ENCODE measurements at places on chromosomes 7 and 10. TPM values are rescaled to one million over a fixed set of nuclear protein-coding genes. Genes with fewer than 3 reads are reported as not detected.

DNA sequence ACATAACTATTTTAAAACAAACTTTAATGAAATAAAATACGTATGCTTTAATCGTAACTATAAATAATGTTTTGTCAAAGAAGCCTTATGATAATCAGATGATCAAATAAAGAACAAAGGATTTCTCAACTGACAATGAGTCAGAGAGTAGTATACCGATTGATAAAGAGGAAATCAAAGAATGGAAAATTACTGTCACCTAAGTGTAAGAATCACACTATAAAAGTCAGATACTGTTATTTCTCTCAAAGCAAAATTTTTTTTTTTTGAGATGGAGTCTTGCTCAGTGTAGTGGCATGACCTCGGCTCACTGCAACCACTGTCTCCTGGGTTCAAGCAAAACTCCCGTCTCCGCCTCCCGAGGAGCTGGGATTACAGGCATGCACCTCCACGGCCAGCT, 18.8 kb downstream of the DNAJC2 start:
- DNase-seq = no peak
- H3K4me1 ChIP-seq = no peaks in the 10 kb centered on the region
- H3K4me3 ChIP-seq = no peak overlapping the region
- peaks cover 68% of the 10 kb centered on the region for H3K36me3 ChIP-seq

DNA sequence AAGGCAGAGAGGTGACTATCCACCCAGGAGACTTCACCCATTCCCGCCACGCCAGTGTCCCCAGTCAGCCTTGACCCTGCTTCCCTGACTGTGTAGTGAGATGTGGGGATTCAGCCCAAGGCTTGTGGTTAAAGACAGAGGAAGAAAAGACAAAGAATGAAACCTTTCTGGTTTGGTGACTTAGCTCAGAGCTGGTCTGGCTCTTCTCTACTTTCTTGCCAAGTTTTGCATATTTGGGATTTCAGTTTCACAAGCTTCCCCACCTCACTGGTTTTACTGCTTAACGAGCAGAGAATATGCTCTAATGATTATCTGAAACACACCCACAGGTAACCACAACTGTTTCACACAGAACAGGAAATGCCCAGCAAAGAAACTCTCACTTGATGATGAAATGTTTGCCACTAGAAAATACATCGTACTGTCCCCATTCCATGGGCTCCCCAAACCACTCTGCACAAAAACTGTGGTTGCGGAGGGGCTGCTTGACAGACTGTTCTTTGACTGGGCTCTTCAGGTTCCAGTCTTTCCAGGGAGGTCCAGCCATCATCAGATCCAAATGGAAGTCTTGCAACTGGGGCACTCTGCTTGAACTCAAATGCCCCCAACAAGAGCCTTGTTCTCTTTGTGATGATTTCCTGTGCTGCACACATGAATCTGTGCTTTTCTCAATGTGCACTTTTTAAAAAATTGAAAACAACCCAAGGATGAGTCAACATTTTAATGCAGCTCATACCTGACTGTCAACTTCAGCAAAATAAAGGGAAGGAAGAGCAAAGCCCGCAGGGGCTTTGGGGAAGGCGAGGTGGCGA, 95.5 kb downstream of the CTBP2 start:
- no peak overlapping the region for H3K27ac ChIP-seq
- no peaks in the 10 kb centered on the region for H3K4me1 ChIP-seq
- no peaks in the 10 kb centered on the region for H3K27me3 ChIP-seq
- DNase-seq = no peak

DNA sequence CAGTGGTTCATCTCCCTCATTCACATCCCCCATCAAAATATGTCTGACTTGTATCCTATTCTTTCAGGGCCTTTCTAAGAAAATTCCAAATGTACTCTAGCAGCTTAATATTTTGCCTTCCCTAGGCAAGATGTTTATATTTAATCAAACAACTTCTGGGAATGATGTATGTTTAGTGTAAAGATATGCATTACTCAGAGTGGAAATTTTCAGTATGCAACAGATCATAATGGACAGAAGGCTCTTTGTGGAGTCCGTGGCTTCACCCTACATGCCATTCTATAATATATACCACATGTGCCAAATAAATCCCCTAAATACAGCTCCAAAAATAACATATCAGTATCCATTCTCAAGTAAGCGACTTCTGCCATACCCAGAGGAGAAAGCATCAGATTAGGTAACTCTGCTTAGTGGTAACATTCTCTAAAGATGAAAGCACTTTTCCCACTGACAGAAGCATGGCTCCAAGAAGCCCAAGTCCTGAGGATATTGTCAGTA, 316.6 kb downstream of the KCNMA1 start:
- H3K27me3 ChIP-seq = no peaks in the 10 kb centered on the region
- H3K27ac ChIP-seq = no peak overlapping the region
- DNase-seq = no peak
- H3K36me3 ChIP-seq = no peaks in the 10 kb centered on the region
- peaks cover 21% of the 10 kb centered on the region for H3K4me1 ChIP-seq

- H3K4me3 ChIP-seq = no peak overlapping the region
- no peaks in the 10 kb centered on the region for H3K36me3 ChIP-seq
- H3K27me3 ChIP-seq = no peaks in the 10 kb centered on the region
- no peak for DNase-seq
- no peak overlapping the region for H3K27ac ChIP-seq
These were observed 329.9 kb upstream of the CELF2 start for GRCh38 chr10:10687751-10688150.

DNA sequence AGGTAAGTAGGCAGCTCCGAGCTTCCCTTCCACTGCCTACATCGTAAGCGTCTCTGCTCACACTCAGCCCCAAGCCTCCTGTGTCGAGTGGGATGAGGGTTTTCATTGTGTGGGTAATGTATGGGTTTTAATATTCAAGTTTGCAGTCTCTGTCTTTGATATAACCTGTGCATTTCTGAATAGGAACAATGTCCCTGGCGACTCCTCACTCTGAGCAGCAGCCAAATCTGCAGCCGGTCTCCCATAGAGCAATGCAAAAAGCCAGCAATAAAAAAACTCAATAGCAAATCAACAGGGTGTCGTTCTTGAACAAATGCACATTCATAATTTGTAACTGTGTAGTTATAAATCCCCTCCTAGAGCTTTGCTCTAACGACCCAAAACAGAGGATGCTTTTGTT, 33.4 kb downstream of the PPP1R17 start:
- no peak for DNase-seq
- no peaks in the 10 kb centered on the region for H3K36me3 ChIP-seq
- H3K4me3 ChIP-seq = no peak overlapping the region

DNA sequence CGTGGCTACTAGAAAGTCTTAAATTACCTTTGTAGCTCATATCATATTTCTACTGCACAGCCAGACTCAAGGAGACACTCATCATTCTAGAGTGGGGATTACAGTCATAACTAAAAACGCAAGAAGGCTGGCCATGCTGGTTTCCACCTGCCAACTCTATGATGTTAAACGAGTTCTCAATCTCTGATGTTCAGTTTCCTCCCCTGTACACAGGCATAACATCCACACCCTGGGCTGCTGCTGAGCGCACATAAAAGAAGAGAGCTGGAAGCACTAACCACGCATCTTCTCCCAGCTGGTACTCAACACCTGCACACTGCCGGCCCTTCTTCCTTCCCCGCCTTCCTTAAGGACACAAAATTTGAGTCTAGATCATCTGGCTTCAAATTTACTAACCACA, 60.5 kb downstream of the SORBS1 start:
- H3K27me3 ChIP-seq = no peaks in the 10 kb centered on the region
- no peaks in the 10 kb centered on the region for H3K36me3 ChIP-seq
- DNase-seq = no peak
- no peak overlapping the region for H3K4me3 ChIP-seq
- H3K27ac ChIP-seq = no peak overlapping the region

GRCh38 chr10:12501841-12502525, 152.6 kb downstream of the CAMK1D start:
- H3K4me1 ChIP-seq = peaks cover 4% of the 10 kb centered on the region
- no peaks in the 10 kb centered on the region for H3K36me3 ChIP-seq
- DNase-seq = no peak
- H3K27me3 ChIP-seq = no peaks in the 10 kb centered on the region

- no peak overlapping the region for H3K27ac ChIP-seq
- no peak overlapping the region for H3K4me3 ChIP-seq
- H3K4me1 ChIP-seq = no peaks in the 10 kb centered on the region
- no peak for DNase-seq
These were observed 213.7 kb downstream of the ELMO1 start for GRCh38 chr7:37234928-37235327.

DNA sequence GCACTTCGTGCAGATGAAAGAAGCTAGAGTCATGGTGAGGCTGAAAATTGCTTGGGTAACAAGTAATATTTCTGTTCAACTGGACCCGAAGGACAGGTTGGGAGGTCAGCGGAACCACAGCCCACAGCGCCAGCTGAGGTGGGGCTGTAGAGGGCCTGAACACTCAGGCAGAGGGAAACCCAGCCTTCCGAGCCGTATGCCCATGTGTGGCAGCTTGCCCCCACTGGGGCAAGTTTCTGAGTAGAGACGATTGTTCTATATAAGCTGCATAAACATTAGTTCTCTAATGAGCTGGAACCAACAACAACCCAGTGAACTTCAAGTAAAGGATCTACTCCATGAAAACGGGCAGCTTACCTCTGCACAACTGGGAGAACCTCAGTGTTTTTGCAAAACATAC, 58.4 kb upstream of the TNS3 start:
- H3K4me1 ChIP-seq = peaks cover 33% of the 10 kb centered on the region
- peak overlapping the region; percentile 7 for H3K27ac ChIP-seq
- H3K4me3 ChIP-seq = no peak overlapping the region
- no peaks in the 10 kb centered on the region for H3K27me3 ChIP-seq
- no peak for DNase-seq

DNA sequence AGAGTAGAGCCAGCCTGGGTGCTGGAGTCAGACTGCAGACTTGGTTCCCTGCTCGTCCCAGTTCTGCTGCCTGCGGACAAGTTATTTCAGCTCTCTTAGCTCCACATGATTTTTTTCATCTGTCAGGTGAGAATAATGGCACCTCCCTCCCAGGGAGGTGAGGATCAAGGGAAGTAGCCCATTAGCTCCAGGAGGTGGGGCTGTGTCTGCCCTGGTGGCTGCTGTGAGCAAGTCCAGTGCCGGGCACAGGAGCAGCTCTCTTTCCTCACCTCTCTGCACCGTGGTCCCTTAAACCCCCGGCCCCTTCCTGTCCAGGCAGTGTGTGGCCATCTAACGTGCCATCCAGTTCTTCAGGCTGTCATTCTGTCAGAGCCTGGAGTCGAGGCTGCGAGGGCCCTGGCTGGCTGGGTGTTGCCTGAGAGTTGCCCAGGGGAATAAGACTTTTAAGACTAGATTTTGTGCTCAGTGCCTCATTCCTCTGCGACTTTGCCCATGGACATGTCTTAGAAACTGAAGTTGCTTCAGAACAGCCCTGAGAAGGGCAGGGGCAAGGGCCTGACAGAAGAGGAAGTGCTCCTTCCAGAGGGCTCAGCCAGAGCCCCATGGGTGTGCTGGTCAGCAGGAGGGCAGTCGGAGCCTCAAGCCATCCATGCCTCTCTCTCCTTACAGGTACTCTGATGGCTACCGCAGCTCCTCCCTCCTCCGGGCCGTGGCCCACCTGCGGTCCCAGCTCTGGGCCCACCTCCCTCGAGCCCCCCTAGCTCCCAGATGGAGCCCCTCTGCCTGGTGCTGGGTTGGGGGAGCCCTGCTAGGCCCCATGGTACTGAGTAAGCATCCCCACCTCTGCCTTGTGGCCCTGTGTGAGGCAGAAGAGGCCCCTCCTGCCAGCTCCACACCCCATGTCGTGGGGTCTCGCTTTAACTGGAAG, 5.0 kb downstream of the ABCB8 start:
- no peaks in the 10 kb centered on the region for H3K27me3 ChIP-seq
- no peak overlapping the region for H3K4me3 ChIP-seq
- no peaks in the 10 kb centered on the region for H3K36me3 ChIP-seq
- no peak overlapping the region for H3K27ac ChIP-seq
- peaks cover 8% of the 10 kb centered on the region for H3K4me1 ChIP-seq

DNA sequence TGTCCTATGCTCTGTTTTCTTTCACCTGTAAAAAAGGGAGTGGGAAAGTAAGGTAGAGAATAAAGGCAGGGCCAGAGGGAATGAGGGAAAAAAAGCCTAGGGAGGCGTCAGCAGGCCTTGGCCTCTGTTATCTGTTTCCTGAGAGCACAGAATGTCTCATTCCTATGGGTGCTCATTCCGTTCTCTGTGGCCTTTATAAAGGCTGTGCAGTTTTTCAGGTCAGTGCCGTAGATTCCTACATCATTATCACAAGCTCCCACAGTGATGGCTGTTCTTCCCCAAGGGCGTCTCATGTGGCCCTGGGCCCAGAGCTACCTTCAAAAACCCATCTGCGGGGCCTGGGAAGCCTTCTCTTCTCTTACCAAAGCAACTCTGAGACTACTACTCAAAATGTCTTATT, 16.7 kb upstream of the AKR1B10 start:
- H3K4me3 ChIP-seq = no peak overlapping the region
- no peak overlapping the region for H3K27ac ChIP-seq
- H3K36me3 ChIP-seq = no peaks in the 10 kb centered on the region
- peaks cover 10% of the 10 kb centered on the region for H3K4me1 ChIP-seq
- H3K27me3 ChIP-seq = no peaks in the 10 kb centered on the region

DNA sequence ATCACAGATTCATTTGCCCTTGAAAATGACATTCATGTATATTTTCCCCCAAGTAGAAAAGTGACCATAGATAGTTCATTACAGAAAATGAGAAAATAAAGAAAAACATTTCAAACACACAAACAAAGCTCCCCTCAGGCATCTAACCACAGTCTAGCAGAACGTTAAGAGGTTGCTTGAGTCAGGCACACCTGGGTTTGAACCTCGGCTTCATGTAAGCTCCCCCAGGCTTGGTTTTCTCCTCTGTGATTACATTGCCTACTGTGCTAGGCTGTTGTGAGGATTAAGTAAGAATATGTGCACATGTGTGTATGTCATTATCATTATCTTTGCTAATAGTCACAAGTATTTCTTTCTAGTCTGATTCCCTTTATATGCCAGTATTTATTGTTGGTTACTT, 9.1 kb downstream of the DNTT start:
- no peak overlapping the region for H3K4me3 ChIP-seq
- DNase-seq = no peak
- no peak overlapping the region for H3K27ac ChIP-seq
- H3K27me3 ChIP-seq = no peaks in the 10 kb centered on the region
- no peaks in the 10 kb centered on the region for H3K4me1 ChIP-seq
- H3K36me3 ChIP-seq = no peaks in the 10 kb centered on the region

- H3K27me3 ChIP-seq = peaks cover 4% of the 10 kb centered on the region
- no peaks in the 10 kb centered on the region for H3K4me1 ChIP-seq
- no peak overlapping the region for H3K27ac ChIP-seq
- DNase-seq = no peak
- H3K36me3 ChIP-seq = no peaks in the 10 kb centered on the region
These were observed 88.3 kb downstream of the BAMBI start for GRCh38 chr10:28765641-28766040.

Gene CLDN3
- not detected for total RNA-seq

Gene GIMAP5
- not detected for total RNA-seq

Gene HOXA3
- 12.2 TPM for total RNA-seq

Gene NME8
- total RNA-seq = not detected

Gene IFIT5
- total RNA-seq = 8.1 TPM

Gene RGS10
- not detected for total RNA-seq

Gene ORAI2
- total RNA-seq = 25.6 TPM

Gene SPDYE1
- total RNA-seq = not detected

Gene SFTPA1
- total RNA-seq = not detected

Data from SJCRH30 (cell line).